ENCODE measurements at places on chromosomes 6 and 20. TPM values are rescaled to one million over a fixed set of nuclear protein-coding genes. Genes with fewer than 3 reads are reported as not detected.

ADAM33 gene
- 18.9 TPM for total RNA-seq

BCAS1 gene
- total RNA-seq: not detected

DNA sequence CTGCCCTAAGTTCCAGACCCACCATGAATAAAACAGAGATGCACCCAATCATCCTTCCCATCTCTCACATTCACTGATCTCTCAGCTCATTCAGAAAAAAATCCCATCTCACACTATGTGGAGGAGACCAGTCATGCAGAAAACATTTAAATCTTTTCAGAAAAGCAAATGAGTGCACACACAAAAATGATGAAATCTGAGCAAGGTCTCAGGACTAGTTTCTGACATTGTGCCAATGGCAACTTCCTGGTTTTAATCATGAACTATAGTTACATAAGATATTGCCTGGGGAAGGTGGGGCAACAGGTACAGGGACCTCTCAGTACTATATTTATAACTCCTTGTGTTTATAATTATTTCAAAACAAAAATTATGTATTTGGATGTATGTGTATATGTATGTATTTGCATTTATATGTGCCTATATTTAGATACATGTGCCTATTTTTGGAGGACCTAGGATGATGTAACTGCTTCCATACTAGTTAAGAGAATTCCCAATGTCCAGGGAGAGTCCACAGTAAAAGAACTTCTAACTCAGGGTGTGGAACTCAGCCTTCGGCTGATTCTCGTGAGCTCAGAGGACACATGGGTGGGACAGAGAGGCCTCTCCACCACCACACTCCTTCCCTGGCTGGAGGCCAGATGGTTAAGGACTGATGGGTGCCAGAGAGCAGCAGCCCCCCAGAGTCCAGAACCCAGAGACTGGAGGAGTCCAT, 71.7 kb upstream of the MAP3K4 start:
- no peak for DNase-seq
- H3K36me3 ChIP-seq: no peaks in the 10 kb centered on the region
- no peaks in the 10 kb centered on the region for H3K27me3 ChIP-seq
- H3K4me1 ChIP-seq: no peaks in the 10 kb centered on the region

SLC17A9 gene
- 0.74 TPM for total RNA-seq

ASXL1 gene
- 48.2 TPM for total RNA-seq

- peak; percentile 41 for DNase-seq
- H3K4me1 ChIP-seq: peaks cover 11% of the 10 kb centered on the region
- H3K27ac ChIP-seq: no peak overlapping the region
- no peaks in the 10 kb centered on the region for H3K36me3 ChIP-seq
- no peak overlapping the region for H3K4me3 ChIP-seq
- H3K27me3 ChIP-seq: no peaks in the 10 kb centered on the region
Measured at GRCh38 chr6:166351715-166352285, 9.5 kb upstream of the SFT2D1 start.

DNA sequence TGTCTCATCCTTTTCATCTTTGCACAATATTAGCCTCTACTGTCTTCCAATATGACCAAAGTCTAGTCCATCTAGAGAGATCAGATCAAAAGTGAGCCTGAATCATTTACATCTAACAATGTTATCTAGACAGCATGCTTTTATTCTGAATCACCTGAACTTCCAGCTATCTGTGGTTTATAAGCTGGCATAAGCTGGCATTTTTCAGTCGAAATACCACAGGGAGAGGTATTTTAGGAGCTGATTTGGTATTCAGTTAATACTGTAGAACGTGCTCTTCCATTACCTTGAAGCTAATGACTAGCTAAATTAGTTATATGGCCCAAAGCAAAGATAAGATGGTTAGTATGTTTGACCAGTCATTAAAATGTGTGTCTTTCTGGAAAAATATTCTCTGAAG, 188.3 kb upstream of the AGPAT4 start:
- no peak overlapping the region for H3K4me3 ChIP-seq
- no peak for DNase-seq
- no peak overlapping the region for H3K27ac ChIP-seq

- no peak for DNase-seq
- H3K4me3 ChIP-seq: no peak overlapping the region
- no peak overlapping the region for H3K27ac ChIP-seq
- no peaks in the 10 kb centered on the region for H3K36me3 ChIP-seq
Measured at GRCh38 chr6:164928057-164928727, 381.2 kb downstream of the C6orf118 start.

GRCh38 chr6:155530219-155530834, 74.7 kb upstream of the NOX3 start:
- H3K27ac ChIP-seq: no peak overlapping the region
- H3K36me3 ChIP-seq: no peaks in the 10 kb centered on the region
- no peak overlapping the region for H3K4me3 ChIP-seq
- no peaks in the 10 kb centered on the region for H3K27me3 ChIP-seq

MYH7B gene
- total RNA-seq: 0.03 TPM

- H3K4me3 ChIP-seq: no peak overlapping the region
- no peaks in the 10 kb centered on the region for H3K36me3 ChIP-seq
- no peak for DNase-seq
- no peaks in the 10 kb centered on the region for H3K4me1 ChIP-seq
- H3K27me3 ChIP-seq: no peaks in the 10 kb centered on the region
Measured at GRCh38 chr20:43974695-43975094, 60.0 kb downstream of the TOX2 start.

DNA sequence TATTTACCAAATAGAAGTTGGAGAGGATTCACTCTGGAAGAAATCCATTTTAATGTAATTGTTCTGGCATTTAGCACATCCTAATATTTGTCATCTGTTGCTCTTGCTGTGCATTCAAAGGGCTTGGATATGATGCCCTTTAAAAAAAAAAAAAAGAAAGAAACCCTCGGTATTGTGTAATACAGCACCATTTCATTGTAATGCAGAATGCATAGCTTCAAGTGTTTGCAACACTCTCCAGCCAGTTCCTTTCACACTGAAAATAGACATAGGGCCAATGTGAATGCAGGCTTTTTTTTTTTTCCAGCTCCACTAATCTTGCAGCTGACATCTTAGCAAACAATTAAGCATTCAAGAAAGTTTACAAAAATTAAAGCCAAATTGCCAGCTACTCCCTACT, 197.4 kb upstream of the POU3F2 start:
- H3K4me1 ChIP-seq: peaks cover 93% of the 10 kb centered on the region
- DNase-seq: peak; percentile 38
- H3K36me3 ChIP-seq: no peaks in the 10 kb centered on the region
- no peaks in the 10 kb centered on the region for H3K27me3 ChIP-seq
- no peak overlapping the region for H3K4me3 ChIP-seq
- H3K27ac ChIP-seq: peak overlapping the region; percentile 72

DUSP15 gene
- 0.45 TPM for total RNA-seq

- H3K27ac ChIP-seq: no peak overlapping the region
- H3K4me1 ChIP-seq: no peaks in the 10 kb centered on the region
- H3K36me3 ChIP-seq: no peaks in the 10 kb centered on the region
- H3K4me3 ChIP-seq: no peak overlapping the region
- no peaks in the 10 kb centered on the region for H3K27me3 ChIP-seq
Measured at GRCh38 chr6:147737115-147737514, 228.6 kb downstream of the SAMD5 start.

MAP3K7 gene
- 91.9 TPM for total RNA-seq

CSE1L gene
- 348 TPM for total RNA-seq

COL12A1 gene
- 1.3 TPM for total RNA-seq

DNA sequence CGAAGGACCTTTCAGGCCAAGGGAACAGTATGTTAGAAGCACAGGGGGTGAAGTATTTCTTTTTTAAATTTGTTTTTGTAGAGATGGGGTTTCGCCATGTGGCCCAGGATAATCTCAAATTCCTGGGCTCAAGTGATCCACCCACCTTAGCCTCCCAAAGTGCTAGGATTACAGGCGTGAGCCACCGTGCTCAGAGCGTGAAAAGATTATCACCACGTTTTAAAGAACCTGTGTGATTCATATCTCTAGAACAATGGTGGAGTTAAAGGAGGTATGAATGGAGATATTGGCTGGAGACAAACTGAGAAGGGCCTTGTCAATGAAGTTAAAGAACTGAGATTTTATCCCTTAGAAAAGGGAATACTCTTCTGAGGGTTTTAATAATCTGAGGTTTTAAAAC, 9.7 kb downstream of the ASF1A start:
- H3K36me3 ChIP-seq: peaks cover 18% of the 10 kb centered on the region
- no peaks in the 10 kb centered on the region for H3K27me3 ChIP-seq
- H3K4me3 ChIP-seq: no peak overlapping the region
- peaks cover 13% of the 10 kb centered on the region for H3K4me1 ChIP-seq
- DNase-seq: no peak

CSNK2A1 gene
- total RNA-seq: 599 TPM

RREB1 gene
- 12.1 TPM for total RNA-seq

- H3K27ac ChIP-seq: no peak overlapping the region
- no peak for DNase-seq
- no peak overlapping the region for H3K4me3 ChIP-seq
- peaks cover 13% of the 10 kb centered on the region for H3K27me3 ChIP-seq
Measured at GRCh38 chr20:49986049-49986448, 3.3 kb downstream of the SNAI1 start.

GRCh38 chr20:44807051-44807683, 3.2 kb downstream of the RIMS4 start:
- H3K27ac ChIP-seq: no peak overlapping the region
- DNase-seq: no peak
- H3K4me3 ChIP-seq: no peak overlapping the region
- H3K4me1 ChIP-seq: peaks cover 13% of the 10 kb centered on the region

RBPJL gene
- not detected for total RNA-seq

GRCh38 chr6:88208726-88209125, 42.6 kb upstream of the CNR1 start:
- H3K4me3 ChIP-seq: no peak overlapping the region
- H3K4me1 ChIP-seq: peaks cover 4% of the 10 kb centered on the region
- no peaks in the 10 kb centered on the region for H3K36me3 ChIP-seq
- no peaks in the 10 kb centered on the region for H3K27me3 ChIP-seq

DNA sequence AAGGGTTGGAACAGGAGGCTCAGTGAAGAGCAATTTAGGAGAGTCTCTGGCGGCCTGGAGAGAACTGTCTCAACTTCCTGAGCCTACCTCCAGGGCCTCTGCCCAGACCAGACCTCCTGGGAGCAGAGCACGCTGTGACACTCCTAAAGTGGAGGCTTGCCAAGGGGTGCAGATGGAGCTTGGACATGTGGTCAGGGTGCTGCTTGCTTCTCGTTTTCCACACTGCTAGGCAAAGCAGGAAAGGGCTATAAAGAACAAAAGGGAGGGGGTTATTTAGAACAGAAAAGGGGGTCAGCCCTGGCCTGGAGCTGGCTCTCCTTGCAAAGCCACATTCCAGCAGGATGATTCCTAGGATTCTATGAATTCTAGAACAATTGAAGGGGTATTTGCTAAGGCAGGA, 145.7 kb upstream of the GGTLC1 start:
- no peaks in the 10 kb centered on the region for H3K27me3 ChIP-seq
- DNase-seq: no peak
- no peaks in the 10 kb centered on the region for H3K36me3 ChIP-seq
- no peak overlapping the region for H3K4me3 ChIP-seq
- no peaks in the 10 kb centered on the region for H3K4me1 ChIP-seq
- H3K27ac ChIP-seq: no peak overlapping the region

DNA sequence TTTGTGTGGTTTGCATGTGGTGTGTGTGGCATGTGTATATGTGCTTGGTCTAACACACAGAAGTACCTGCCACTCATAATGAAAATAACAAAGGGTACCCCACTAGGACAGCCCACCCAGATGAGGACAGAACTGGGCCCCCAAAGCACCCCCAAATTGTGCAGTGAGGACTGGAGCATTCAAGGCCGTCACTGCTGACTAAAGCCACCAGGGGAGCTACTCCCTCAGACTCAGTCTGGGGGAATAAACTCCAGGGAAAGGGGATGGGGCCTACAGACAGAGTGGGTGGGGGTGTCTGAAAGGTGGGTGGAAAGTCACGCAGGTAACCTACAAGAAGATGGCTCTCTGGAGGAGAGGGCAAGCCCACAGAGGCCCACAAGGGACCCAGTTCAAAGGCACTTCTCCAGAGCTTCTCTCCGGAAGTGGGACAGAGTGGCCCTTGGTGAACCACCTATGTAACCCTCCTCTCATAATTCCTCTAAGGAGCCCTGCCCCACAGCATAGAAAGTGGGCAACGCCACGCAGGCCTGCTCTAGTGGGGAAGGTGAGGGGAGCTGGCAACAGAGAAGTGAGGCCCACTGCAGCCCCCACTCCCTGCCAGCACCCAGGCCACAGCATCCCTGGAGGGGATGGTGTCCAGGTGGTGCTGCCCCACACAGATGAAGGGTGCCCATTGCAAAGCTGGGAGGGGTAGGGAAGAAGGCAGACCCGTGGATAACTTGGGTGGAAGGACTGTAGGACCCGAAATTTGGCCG, 122.8 kb upstream of the MAFB start:
- peaks cover 3% of the 10 kb centered on the region for H3K4me1 ChIP-seq
- H3K27me3 ChIP-seq: no peaks in the 10 kb centered on the region
- H3K4me3 ChIP-seq: no peak overlapping the region
- H3K27ac ChIP-seq: no peak overlapping the region

- H3K27me3 ChIP-seq: no peaks in the 10 kb centered on the region
- DNase-seq: peak; percentile 48
- H3K27ac ChIP-seq: peak overlapping the region; percentile 46
- H3K4me1 ChIP-seq: peaks cover 15% of the 10 kb centered on the region
- H3K4me3 ChIP-seq: no peak overlapping the region
- H3K36me3 ChIP-seq: no peaks in the 10 kb centered on the region
Measured at GRCh38 chr20:10747019-10747418, 73.2 kb upstream of the JAG1 start.

CTAGE9 gene
- not detected for total RNA-seq

DNA sequence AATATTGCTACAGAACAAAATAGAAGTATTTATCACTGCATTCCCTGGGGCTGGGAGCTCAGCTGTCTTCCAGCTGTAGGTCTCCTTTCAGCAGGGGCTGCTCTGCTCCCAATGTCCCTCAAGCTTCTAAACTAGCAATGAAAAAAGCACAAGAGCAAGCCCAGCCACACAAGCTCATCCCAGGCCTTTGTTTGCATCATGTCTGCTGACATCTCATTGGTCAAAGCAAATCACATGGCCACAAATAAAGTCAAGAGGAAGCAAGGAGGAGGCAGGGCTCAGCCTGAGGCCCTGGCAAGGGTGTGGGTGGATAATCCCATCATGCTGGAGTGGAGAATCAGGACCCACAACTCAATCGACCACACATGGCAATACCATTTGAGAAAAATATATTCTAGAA, 2.2 kb upstream of the BFSP1 start:
- no peak overlapping the region for H3K27ac ChIP-seq
- DNase-seq: peak; percentile 71
- no peaks in the 10 kb centered on the region for H3K36me3 ChIP-seq
- H3K4me3 ChIP-seq: no peak overlapping the region
- H3K27me3 ChIP-seq: peaks cover 96% of the 10 kb centered on the region

DNA sequence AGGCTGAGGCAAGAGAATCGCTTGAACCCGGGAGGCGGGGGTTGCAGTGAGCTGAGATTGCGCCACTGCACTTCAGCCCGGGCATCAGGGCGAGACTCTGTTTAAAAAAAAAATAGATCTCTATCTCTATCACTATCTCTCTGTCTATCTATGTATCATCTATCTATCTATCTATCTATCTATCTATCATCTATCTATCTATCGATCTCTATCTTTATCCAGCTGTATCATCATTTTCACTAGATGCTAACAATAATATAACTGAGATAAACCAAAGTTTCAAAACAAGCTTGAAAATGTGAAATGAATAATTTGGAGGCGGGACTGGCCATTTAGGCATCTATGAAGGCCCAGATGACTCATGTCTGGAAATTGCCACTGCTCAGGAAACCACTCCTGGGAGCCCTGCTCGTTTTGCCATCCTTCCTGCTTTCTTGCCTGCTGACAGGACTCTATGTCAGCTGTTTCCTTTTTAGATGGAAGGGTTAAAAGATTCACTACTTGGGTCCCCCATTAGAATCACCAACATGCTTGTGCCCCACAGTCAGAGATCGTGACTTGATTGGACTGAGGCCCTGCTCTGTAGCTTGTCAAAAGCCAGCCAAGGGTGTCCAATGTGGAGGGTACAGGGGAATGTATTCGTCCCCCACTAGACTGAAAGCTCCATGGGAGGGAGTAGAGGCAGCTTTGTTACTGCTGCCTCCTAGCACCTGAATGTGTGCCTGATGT, 61.7 kb downstream of the UTRN start:
- no peaks in the 10 kb centered on the region for H3K4me1 ChIP-seq
- no peak overlapping the region for H3K4me3 ChIP-seq

CRISP2 gene
- not detected for total RNA-seq
